ENCODE measurements at places on chromosomes 12 and 14.

- peak; percentile 40 for DNase-seq
Measured at GRCh38 chr12:85642808-85643207, 193.4 kb downstream of the RASSF9 start.

- no peak for DNase-seq
Measured at GRCh38 chr12:53510181-53510812, 3.0 kb upstream of the NPFF start.

DNA sequence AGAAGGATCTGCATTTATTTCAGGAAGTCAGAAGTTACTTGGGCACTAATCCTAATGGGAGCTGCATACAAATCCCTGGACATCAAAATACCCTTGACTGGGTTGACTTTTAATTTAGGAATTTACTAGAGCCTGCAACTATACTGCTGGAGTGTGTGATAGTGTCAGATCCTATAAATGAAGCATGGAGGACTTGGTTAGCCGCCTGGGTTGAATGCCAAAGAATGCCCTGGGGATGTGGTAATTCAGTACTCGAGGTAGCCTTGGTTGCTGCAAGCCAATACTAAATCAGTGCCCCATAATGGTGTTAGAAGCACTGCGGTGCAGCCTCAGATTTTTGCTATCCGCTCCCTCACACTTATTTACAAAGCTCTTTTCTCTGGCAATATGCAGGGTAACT, 184.9 kb downstream of the CAPZA3 start:
- DNase-seq = no peak

- DNase-seq = no peak
Measured at GRCh38 chr14:106372870-106373652, 846.7 kb downstream of the TMEM121 start.

DNA sequence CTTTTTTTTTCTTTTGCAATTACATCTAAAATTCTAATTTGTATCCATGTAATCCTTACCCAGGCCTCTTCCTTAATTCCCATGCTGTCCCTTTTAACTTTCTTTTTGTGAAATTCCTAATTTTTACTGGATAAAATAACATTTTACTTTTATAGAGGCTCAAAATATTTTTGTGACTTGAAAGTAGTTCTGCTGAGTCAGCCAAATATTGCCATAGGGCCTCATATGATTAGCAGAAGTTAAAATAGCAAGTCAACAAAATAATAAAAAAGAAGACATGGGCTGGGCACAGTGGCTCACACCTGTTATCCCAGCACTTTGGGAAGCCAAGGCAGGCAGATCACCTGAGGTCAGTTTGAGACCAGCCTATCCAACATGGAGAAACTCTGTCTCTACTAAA, 2.0 kb downstream of the C3AR1 start:
- DNase-seq = no peak

GRCh38 chr12:123286652-123287373, 15.2 kb upstream of the CDK2AP1 start:
- no peak for DNase-seq

DNA sequence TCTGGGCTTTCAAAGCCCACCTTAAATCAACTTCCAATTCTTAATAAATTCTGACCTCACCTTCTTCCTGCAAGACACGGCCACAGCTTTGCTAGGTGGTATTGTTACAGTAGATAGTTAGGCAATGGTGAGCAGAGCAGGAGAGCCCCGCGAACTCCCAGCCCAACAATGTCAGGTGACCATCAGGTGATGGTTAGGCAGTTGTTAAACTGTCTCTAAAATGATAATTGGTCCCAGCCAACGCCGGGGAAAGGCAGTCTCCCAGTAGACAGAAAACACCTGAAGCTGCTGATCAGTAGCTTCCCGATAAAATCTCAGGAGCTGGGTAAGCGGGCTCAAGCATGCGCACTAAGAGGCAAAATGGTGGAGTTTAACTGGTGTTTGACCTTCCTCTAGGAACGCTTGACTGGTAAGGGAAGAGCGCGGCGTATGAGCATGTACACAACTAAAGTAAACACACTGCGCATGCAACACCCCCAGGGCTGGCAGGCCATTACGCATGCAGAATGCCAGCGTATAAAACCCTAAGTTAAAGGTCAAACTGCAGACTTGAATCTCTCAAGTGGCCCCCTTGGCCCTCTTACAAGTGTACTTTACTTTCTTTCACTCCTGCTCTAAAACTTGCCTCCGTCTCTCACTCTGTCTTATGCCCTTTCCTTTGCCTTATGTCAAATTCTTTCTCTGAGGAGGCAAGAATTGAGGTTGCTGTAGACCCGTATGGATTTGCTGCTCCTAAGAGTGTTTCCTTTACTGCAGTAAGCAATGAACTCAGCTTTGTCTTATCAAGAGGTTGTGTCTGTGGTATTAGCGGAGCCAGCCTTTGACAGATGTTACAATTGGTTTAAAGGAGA, 113.5 kb downstream of the C12orf75 start:
- DNase-seq = no peak

DNA sequence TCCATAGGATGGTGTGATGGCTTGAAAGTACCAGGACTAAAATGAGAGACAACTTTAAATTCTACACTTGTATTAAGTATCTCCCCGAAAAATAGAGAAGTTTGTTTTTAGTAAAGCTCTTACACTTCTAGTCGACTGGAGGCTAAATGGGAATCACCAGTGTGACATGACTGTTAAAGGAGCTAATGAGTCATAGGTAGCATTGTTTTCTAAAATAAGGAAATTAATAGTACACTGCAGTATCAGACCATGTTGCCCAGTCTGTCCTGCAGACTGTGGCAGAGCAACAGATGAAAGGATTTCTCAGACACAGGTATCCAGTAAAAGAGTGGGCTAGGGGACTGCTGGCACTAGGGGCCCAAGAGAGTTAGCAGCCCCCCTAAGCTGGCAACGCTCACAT, 140.1 kb downstream of the TMEM117 start:
- no peak for DNase-seq

GRCh38 chr12:208813-209212, 5.1 kb downstream of the SLC6A12 start:
- DNase-seq = no peak

DNA sequence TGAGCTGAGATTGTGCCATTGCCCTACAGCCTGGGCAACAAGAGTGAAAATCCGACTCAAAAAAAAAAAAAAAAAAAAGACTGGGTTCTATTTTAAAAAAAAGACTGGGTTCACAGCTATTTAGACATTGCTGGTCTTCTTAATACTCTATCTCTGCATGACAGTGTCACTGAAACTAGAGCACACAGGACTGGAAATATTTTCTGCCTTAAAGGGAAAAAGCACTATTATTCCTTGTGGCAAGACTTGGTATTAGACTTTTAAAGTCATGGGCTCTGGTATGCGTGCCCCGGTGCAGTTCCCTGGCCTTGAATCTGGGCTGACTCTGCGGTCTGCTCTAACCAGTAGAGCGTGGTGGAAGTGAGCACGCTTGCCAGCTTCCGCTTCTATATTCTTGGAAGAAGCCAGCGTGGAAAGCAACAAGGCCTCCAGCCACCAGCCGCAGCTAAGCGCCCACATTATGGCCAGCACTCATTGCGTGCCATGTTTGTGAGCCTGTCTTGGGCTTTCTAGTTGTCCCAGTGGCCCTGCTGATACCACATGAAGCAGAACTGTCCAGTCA, 31.3 kb downstream of the PRKAB1 start:
- DNase-seq = no peak

GRCh38 chr12:97672870-97673269, 210.3 kb downstream of the RMST start:
- no peak for DNase-seq

DNA sequence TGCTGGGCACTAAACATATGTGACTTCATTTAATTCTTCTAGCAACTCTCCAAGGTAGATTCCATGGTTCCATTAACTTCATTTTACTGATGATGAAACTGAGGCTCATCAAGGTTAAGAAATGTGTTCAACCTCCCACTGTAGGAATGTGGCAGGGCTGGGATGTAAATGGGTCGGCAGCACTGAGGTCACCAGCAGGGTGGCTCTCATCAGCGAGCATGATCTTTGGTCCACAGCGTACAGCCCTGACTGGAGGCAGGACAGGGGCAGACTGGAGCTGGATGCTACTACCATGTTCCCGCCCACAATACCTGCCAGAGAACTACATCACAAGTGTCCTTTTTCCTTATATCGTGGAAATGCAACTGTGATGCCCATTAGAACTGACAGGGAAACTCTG, 4.6 kb downstream of the APPL2 start:
- DNase-seq = no peak

DNA sequence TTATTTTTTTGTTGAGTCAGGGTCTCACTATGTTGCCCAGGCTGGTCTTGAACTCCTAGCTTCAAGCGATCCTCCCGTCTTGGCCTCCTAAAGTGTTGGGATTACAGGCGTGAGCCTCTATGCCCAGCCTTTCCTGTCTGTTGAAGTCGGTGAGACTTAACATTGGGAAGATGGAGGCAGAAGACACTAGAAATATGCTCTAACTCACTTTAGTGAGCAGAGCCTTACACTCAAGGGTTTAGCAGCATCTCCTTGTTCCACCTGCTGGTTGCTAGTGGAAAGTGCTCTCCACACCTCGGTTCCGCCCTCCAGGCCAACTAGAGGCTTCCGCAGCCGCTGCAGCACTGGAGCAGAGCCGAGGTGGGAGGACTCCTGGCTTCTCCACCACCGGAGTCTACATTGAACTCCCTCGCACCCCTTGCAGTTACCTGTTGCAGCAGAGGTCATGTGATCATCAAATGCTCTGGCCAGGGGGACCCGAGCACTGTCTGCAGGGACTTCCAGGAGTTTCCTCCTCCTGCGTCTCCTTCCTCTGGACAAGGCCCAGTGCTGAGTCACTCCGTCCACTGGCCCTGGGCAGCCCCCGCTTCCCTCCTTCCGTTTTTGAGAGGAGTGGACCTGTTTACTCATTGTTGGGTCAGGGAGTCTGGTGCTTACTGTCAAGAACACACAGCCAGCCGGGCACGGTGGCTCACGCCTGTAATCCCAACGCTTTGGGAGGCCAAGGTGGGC, 9.4 kb upstream of the HVCN1 start:
- no peak for DNase-seq

GRCh38 chr12:128690641-128691040, 133.1 kb downstream of the SLC15A4 start:
- no peak for DNase-seq

GRCh38 chr14:73208846-73209245, 28.5 kb upstream of the PAPLN start:
- DNase-seq = no peak

DNA sequence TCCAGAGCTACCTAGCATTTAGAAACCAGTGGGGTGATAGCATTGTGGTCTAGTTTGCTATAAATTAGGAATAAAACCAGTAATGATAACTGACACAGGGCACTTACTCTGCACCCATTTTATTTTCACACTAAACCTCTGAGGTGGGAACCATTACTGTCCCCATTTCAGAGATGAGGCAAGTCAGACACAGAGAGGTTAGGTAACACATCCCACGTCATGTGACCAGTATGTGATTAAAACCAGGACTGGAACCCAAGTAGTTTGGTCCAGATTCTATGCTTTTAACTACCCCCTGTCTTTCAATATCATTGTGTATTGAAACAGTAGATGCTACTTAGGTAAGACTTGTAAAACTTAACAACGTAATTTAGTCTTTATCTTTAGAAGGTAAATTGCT, 110.2 kb downstream of the PLXNC1 start:
- DNase-seq = no peak

DNA sequence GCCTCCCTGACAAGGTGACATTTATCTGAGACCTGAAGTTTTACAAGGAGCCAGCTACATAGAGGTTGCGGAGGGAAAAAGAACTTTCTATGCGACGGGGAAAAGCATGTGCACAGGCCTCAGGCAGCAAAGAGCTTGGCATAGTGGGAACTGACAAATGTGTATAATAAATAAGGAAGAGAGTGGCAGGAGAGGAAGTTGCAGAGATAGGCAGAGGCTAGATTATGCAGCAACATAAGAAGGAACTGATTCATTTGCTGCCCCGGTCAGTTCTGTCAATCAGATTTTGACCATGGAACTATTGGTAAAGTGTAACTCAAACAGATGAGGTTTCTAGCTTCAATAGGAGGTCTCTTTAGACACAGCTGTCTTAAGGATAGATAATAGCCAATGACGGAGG, 33.7 kb upstream of the RIC8B start:
- DNase-seq = no peak

DNA sequence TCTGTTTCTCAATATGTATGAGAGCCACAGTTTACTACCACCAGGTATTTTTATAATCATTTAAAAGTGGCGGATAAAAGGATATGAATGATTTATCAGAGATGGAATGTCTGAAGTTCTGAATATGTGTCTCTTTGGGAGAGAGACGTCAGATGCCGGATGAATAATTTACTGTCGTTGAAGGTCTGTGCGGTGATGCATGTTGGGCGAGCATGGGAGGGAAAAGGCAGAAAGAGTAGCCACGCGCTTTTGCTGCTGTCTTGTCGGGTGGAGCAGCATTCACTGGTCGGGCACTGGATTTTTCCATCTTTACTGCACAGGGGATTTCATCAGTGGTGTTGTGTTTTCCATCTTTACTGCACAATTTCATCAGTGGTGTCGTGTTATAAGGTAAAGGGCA, 65.6 kb downstream of the SYNE2 start:
- DNase-seq = no peak

DNA sequence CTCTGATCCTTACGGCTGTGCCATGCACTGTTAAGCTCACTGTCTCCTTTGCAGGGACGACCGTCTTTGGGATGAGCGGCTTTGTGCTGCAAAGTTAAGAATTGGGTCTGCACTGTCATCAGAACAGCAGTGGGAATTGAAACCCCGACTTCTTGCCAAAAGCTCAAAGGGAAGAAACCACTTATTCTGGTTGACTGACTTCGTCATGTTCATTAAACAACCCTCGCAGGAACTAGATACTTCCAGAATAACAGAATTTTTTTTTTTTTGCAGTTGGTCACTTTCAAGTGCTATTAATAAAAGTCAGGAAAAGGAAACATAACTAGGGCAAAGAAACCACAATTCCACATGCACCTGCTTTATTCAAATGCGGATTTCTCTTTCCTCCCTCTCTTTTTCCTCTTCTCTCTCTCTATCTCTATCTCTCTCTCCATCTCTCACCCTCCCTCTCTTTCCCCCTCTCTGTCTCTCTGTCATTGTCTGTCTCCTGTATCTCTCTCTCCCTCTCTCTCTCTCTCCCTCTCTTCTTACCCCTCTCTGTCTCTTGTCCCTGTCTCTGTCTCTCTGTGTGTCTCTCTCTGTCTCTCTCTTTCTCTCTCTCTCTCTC, 12.3 kb upstream of the GLT1D1 start:
- DNase-seq = no peak

- no peak for DNase-seq
Measured at GRCh38 chr14:31967669-31967975, 109.5 kb upstream of the ARHGAP5 start.

DNA sequence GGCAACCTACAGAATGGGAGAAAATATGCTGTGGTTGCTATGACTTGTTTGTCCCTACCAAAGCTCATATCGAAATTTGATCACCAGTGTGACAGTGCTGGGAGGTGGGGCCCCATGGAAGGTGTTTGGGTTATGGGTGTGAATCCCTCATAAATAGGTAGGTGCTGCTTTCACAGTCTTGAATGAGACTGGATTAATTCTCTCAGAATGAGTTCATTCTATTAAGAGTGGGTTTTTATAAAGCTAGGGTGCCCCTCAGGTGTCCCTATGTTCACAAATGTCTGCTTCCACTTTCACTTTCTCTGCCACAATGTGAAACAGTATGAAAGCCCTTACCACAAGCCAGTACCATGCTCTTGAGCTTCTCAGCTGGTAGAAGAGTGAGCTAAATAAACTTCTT, 133.5 kb downstream of the CPNE8 start:
- DNase-seq = no peak

GRCh38 chr12:70091021-70091521, 152.2 kb upstream of the CNOT2 start:
- DNase-seq = no peak

GRCh38 chr12:10847744-10848143, 1.5 kb downstream of the PRR4 start:
- DNase-seq = no peak

- no peak for DNase-seq
Measured at GRCh38 chr12:32062881-32063280, 43.8 kb upstream of the BICD1 start.
